Activated CD4-positive, alpha-beta T cell treated with anti-CD3 and anti-CD28 coated beads, Interleukin-2, amount 10 ng/mL, durations not matched to agents 7 days and 5 days (primary cell): ENCODE measurements at places on chromosomes 16 and 17.

DNA sequence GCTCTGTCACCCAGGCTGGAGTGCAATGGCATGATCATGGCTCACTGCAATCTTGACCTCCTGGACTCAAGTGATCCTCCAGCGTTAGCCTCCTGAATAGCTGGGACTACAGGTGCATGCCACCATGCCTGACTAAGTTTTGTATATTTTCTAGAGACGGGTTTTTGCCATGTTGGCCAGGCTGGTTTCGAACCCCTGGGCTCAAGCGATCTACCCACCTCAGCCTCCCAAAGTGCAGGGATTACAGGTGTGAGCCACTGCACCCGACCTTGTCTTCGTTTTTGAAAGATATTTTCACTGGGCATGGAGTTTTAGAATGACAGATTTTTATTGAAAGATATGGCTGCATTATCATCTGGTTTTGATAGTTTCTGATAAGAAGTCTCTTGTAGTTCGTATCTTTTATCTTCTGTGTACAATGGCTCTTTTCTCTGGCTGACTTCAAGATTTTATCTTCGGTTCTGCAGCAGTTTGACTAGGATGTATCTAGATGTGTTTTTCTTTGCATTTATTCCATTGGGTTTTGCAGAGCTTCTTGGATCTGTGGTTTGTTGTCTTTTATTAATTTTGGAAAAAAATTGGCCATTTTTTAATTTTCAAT is 14.6 kb downstream of the ADGRG5 start:
- no peak for DNase-seq

GRCh38 chr17:66543526-66543925 is 241.1 kb downstream of the PRKCA start:
- no peak for DNase-seq

DNA sequence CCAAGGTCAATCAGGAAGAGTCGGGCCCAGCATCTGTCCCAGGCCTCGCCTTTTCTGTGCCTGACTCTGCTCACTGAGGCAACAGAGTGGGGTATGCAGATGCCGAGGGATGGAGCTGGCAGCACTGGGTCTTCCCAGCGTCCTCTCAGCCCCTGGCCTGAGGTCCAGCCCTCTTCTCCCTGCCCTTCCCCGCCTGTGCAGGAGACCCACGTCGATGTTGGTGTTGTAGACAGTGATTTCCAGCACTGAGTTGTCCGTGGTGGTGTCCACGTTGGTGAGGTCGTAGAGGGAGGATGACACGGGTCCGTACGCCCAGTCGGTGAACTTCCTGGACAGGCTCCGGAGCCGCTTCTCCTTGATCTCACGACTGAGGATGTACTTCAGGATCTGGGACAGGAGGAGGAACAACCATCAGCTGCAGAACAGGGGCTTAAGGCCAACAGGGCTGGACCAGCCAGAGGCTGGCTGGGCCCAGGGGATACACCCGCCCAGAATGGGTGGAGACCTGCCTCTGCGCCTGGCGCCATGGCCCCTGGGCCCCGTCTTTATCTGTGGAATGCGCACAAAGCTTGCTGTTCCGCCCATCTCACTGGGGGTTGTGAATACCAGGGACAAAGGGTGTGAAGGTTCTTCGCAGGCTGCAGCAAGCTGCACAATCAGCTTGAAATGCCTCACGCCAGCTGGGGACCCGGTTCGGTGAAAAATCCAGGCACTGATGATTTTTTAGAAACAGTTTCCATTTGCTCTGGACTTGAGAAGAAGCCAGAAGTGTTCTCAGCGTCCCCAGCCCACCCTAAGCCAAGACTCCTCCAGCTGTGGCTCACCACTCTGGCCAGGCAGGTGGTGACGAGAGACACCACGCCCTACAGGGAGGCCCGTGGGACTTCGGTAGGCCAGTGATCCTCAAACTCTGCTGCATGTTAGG is 27.5 kb downstream of the TRPV3 start:
- DNase-seq, result no peak

DNA sequence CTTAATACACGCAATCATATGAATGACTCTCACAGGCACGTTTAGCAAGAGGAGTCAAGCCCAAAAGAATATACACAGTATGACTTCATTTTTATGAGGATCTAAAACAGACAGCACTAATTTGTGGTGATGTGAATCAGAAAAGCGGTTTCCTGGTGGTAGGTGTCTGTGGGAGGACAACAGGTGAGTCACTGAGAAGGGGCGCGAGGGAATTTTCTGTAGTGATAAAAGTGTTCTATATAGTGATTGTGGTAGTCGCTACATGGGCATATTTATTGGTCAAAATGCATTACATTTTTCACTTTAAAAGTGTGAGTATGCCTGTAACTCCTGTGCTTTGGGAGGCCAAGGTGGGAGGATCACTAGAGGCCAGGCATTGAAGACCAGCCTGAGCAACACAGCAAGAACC is 7.6 kb upstream of the TNRC6A start:
- peak; percentile 25 for DNase-seq

DNA sequence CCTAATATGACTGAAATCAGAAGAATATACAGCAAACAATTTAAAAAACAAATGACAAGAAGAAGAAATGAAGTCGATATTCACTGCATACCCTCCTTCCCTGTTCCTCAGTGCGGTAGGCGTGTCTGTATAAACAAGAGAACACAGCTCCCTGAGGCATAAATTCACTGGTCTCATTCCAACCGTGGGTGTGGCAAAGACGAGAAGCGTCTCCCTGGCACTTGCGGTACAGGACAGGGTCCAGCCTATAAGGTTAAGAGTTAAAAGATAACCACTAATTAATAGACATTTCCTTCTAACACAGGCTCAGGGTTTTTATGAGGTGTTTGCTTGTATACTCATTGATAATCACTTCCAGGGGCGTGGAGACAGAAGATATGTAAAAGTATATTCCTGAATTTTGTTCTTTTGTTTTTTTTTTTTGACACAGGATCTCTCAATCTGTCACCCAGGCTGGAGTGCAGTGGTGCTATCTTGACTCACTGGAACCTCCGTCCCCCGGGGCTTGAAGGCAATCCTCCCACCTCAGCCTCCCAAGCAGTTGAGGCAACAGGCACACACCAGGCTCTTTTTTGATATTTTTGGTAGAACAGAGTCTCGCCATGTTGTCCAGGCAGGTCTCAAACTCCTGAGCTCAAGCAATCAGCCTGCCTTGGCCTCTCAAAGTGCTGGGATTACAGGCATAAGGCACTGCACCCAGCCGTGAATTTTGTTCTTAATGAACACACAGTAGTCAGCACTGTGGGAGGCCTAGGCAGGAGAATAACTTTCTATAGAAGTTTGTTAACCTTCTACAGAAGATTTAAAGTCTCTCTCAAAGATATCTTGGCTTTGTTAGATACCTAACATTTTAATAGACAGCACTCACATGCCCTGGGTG is 59.1 kb upstream of the CLEC18B start:
- DNase-seq, result no peak

DNA sequence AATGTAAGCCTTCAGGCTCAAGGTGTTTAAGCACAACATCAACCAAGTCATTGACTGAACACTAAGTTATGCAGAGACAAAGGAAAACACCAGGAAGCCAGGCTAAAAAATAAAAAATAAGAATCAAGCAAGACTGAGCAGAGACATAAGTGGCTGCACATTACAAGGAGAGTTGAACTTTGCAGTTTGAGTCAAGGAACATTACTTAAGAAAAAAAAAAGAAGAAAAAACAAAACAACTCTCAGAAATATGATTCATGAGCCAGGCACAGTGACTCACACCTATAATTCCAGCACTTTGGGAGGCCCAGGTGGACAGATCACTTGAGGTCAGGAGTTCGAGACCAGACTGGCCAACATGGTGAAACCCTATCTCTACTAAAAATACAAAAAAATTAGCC is 168.1 kb downstream of the C16orf95 start:
- no peak for DNase-seq

- DNase-seq, result no peak
Observed at GRCh38 chr17:46056800-46057304, 57.8 kb downstream of the STH start.

- DNase-seq, result peak; percentile 52
Observed at GRCh38 chr16:68548947-68549346, 9.9 kb downstream of the ZFP90 start.

DNA sequence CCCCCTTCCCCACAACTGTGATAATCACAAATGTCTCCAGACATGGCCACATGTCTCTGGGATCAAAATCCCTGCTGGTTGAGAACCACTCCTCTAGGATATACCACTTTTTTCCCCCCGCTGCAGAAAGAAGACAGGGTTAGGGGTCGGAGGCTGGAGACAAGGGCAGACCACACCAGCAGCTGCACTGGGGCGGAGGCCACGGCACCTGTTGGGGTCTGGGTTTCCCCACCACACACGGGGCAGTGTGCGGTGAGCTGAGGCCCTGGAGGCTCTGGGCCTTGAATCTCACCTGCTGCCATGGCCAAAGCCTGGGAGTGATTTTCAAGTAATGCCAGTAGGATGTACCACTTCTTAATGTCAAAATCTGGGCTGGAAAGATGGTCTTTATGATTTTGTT is 320.5 kb downstream of the SNX29 start:
- DNase-seq, result no peak

DNA sequence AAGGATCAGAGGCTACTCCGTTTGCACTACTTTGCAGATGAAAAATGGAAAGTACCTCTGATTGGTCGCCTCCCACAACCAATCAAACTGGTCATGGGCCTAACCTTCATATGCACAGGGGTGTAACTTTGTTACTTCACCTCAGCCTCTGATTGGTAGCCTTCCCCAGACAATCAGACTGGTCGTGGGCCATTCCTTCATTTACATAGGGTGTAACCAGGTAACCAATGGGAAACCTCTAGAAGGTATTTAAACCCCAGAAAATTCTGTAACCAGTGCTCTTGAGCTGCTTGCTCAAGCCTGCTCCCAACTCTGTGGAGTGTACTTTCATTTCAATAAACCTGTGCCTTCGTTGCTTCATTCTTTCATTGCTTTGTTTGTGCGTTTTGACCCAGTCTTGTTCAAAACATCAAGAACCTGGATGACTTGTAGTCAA is 39.2 kb upstream of the USP22 start:
- DNase-seq, result no peak

DNA sequence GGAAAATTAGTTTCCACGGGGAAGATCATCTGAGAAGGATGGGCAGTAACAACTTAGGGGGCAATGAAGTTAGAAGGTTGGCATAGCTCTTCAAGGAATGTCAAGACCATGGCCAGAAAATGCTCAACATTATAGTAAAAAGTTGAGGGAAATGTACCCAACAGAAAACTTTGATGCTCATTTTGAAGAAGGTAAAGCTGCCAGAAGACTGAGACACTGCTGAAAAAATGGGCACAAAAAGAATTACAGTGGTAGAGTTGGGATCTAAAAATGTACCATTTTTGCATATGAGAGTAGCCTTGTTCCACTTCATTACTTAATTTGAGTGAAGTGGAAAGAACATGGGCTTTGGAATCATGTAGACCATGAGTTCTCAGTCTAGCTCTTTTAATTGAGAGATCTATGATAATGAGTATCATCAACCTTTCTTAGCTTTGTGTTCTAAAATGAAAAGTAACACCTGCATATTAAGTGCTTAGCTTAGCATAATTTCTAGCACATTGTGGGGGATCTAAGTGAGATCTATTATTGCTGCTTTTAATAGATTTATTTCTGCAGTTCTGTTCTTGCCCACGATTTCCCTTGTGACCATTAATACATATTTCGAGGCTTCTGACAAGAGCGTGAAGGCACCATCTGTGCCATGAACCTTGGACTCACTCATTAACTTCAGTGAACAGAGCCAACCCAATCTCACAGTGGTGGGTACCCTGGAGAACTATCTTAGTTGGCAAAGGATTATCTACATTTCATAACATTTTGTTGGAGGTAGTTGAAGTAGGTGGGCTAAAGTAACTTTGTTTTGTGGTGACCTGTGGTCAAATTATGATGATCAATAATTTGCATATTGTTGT is 3.0 kb downstream of the NACA2 start:
- DNase-seq, result no peak
